Naive B cell (primary cell): ENCODE measurements at places on chromosomes 2 and 18. TPM values are rescaled to one million over a fixed set of nuclear protein-coding genes. Genes with fewer than 3 reads are reported as not detected.

KIAA2012 gene
- polyA plus RNA-seq: not detected

DSC1 gene
- polyA plus RNA-seq: not detected

DSC2 gene
- not detected for polyA plus RNA-seq

CCDC121 gene
- polyA plus RNA-seq: 1.3 TPM

KHK gene
- polyA plus RNA-seq: 5.9 TPM

VWA3B gene
- not detected for polyA plus RNA-seq

GRCh38 chr2:23904692-23905091 lies 22.2 kb downstream of the ATAD2B start:
- DNase-seq: no peak

DNA sequence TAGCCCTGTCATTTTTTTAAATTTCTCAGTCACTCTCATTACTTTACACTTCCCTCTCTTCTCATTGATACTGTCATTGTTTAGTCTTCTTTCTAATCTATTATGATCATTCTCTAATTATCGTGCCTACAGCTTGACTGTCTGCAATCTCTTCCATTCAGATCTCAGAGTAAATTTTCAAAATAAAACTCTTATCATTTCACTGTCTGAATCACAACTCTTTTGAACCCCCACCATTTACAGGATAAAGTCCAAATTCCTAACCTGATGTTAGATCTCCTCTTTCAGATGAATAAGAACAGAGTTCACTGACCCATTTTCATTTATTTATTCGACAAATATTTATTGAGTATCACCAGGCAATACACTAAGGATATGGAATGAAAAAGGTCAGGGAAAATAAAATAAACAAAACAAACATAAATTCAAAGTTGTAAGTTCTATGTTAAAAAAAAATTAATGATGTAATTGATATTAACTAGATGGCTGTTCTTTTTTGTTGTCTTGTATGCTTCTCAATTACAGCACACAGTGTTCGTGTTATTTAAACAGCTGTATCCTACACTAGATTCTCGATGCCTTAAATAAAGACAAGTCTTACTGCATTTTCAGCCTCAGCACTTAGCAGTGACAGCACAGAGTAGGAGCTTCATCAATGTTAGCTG lies 631.0 kb downstream of the IRS1 start:
- DNase-seq: no peak

DNA sequence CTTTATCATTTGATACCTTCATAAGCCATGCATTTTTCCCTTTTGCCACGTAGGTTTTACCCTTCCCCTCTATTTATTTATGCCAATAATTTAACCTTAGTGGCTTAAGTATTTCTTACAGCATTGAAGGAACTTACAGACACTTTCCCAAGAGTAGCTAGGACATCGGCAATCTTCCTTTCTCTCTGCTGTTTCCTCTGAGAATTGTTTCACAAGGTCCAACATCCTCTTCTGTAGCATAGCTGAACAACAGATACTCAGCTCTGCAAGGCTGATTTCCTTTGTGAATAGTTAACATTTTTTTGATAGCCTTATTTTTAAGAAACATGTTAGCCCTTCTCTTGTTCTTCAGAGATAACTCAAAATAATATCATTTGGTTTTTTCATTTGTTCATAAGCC lies 1.1 kb upstream of the GCA start:
- DNase-seq: no peak

GRCh38 chr2:224310943-224311625 lies 90.8 kb downstream of the FAM124B start:
- no peak for DNase-seq

- no peak for DNase-seq
Measured at GRCh38 chr2:233264667-233265066, 13.2 kb downstream of the ATG16L1 start.

- peak; percentile 90 for DNase-seq
Measured at GRCh38 chr2:25362434-25363145, 20.9 kb upstream of the DNMT3A start.

GRCh38 chr2:223034221-223034975 lies 17.6 kb upstream of the KCNE4 start:
- no peak for DNase-seq

DNA sequence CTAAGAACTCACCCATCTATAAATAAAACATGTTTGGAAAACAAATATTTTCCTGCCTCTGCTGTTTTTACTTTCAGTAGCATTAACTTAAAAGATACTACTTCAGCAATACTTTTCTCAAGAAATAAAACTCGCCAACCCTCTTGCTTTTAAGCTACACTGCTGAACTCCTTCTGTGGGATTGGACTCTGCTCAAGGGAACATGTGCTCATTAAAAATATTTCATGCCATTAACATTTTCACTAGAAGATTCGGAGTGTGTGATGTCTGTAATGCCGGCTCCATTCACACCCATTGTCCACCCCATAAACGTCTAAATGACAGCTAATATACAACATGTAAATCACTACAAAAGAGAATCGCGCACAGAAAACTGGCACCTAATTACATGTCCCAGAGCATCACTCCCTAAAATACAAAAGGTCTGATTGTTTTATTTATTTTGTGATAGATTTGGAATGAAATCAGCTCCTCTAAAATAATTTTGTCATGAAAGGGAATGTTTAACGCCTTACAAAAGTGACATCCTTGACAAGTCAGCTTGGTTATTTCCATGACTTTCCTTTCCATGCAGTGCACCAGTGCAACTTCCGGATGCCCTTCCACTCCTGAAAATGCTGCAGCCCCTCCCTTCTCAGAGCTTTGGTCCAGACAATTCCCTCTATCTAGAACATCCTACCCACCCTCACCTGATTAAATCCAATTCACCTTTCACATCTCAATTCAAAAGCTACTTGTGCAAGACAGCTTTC lies 73.1 kb downstream of the ANKRD44 start:
- DNase-seq: no peak

DNA sequence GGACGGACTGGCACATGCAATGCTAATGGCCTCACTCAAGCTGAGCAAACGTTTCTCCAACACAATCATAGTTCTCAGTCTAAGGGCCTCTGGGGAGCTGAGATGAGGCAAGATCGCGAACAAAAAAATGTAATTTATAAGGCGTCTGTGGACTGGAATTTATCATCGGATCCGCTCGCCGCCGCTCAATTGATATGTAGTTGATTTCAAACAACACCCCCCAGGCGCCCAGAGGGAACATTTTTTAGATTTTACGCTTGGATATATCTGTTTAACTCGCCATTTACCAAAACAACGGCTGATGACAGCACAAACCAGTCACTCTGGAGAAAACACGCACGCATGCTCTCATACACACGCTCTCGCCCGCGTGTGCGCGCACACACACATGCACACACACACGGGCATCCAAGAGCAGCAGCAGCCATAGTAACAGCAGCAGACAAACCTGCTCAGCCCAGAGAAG lies 335.8 kb downstream of the SMAD2 start:
- DNase-seq: no peak

DNA sequence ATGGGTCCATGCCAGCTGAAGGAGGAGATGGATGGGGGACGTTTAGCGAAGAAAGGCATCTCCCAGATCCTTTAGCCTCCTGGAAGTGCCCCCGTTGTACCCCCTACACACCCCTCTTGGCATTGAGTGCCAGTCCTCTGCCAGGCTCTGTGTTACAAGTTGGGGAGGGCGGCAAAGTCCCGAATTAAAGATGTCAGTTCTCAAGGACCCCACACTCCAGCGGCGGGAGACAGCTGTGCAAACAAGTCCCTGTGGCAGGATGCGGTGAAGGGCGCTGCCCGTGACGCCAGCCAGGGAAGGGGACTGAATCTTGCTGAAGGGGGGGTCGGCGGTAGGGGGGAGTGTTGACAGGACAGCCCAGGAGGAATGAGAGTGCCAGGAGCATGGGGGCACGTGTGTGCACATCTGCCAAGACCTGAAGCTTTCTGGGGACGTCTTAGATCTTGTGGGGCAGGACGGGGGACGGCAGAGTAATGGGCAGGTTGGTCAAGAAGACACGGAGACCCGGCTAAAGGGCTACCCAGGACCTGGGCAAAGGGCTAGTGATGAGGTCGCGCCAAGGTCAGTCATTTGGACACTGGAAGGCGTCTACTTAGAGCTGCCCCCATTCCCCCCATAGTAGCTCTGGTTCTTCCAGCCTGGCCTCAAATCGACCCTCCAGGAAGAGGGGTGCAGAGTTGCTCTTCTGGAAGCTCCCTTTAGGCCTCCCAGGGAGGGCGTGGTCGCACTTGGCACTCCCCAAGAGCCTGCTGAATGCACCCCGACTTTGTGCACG lies 2.8 kb upstream of the CTDSP1 start:
- peak; percentile 58 for DNase-seq

GRCh38 chr2:28642796-28643195 lies 108.8 kb upstream of the PPP1CB start:
- no peak for DNase-seq

- no peak for DNase-seq
Measured at GRCh38 chr2:3470856-3471737, 48.2 kb downstream of the ADI1 start.

- peak; percentile 76 for DNase-seq
Measured at GRCh38 chr2:101253013-101253702, 472 bp downstream of the CNOT11 start.

- DNase-seq: no peak
Measured at GRCh38 chr2:125398738-125399524, 1257.0 kb upstream of the GYPC start.

DNA sequence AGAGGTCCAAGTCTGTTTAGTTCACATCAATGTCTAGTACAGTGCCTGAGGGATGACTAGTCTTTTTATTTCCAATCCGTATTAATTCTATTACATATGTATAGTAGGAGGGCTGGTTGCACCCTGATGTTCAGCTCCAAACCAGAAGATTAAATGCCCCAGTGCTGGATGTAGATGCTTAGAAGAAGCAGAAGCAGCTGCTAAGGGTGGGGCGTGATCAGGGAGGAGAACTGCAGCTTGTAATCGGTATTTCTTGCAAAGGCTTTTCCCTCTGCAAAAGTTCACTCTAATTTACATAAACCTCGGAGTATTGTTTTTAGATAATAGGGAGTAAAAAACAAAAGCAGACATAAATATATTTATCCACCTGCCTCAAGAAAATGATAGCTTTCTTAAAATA lies 145.3 kb upstream of the ITGA4 start:
- peak; percentile 46 for DNase-seq

- no peak for DNase-seq
Measured at GRCh38 chr2:162030363-162031190, 43.4 kb downstream of the DPP4 start.

DNA sequence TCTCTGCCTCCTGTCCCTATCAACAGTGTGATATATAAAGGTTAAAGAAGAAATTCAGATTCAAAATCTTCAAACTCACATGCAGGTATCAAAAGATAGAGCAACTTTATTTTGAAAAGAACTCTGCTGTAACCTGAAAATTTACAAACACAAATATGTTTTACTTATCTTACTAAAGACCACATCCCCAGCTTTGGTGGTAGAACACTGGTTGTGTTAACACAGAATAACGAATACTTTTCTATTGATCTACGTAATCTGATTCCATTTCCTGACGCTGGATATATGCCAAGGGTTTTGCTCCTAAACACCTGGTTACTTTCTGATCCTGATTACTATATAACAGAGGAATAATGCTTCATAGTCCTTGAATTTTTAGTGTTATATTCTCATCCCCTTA lies 23.1 kb upstream of the SLC39A10 start:
- DNase-seq: no peak

DNA sequence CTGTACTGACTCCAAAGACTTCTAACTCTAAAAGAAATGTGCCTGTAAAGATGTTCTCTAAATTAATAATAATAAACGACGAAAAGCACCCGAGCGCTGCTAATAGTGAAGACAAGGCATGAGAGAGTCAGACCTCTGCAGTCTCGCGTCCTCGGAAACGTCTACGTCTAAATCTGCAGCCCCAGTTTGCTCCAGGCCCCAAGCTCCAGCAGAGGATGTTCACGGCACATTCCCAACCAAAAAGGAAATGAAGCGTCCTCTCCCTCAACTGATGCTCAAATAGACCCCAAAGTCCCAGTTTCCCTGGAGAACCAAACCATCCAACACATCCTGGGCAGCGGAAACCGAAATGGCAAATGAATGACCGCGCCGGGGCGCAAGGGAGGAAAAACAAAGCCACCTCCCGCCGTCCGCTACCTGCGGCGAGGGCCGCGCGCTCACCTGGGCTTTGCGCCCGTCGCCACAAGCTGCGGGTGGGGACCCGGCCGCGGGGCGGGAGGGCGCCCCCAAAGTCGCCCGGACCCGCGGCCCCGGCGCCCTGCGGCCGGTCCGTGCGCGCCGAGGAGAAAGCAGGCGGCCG lies 47.1 kb upstream of the CCDC150 start:
- no peak for DNase-seq

DNA sequence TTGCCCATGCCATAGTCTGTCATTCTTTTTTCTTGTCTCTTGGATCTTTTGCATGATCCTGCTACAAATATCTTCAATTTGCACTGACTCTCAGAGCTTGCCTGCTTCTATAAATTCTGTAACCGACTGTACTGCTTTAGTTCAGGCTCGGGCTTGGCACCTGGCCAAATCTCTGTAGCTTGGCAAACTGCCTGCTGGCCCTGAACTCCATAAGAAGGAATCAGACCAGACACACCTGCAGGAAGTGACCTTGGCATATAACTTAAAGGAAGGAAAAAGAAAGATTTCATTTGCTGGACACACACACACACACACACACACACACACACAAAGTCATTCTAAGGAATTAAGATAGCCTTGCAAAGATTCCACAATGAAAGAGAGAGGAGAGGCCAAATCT lies 291.2 kb upstream of the DDX18 start:
- DNase-seq: no peak
